RPMI8226 (cell line): ENCODE measurements at places on chromosomes 4 and X.

GRCh38 chrX:39528161-39528916, 569.4 kb downstream of the BCOR start:
- no peak for DNase-seq

DNA sequence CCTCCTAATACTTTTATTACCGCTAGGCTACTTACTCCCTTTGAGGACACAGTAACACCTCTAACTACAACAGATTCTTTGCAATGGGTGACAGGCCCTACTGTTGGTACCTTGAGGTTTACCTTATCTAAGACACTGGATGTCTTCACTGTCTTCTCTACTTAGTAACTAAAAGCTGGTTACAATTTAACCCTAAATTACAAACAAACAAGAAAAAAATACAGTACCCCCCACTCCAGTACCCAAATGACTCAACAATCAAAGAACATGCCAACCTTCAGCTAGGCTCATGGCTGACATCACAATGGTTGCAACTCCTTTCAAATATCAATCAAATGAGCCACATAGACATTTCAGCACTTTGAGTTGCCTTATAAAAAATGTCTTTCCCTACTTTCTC, 198.0 kb downstream of the GUCY2F start:
- DNase-seq: no peak

DNA sequence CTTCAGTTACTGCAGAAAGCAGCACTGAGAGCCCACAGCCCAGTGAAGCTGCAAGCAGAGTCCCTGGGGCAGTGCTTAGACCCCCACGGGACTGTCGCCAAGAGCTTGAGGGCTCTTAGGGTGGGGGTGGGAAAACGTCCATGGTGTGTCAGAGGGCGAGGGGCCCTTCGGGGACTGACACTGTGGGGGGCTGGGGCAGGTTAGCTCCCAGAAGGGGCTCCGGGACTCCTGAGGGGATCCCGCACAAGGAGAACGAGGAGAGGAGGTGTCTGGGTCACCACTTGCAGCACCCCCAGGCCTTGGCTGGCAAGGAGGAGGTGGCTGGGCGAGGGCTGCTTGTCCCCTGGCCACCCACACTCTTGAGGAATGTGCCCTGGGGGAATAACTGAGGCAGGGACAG, 20.8 kb downstream of the NAT8L start:
- DNase-seq: no peak

DNA sequence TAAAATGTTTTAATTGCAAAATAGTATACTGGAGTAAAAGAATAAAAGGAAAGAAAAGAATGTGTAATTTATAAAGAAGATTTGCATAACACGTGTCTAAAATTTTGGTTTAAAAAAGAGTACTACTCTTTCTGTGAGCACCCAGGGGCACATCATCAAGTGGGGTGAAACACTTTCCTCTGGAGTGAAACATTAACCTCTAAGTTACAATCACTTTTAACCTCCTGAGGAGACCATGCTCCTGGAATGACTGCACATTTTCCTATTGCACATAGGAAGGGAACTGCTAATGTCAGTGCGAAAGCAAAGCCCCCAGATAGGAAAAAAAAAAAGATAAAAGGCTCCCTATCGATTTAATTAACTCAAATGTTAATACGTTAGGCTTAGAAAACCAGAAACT, 13.3 kb downstream of the VEGFC start:
- no peak for DNase-seq

DNA sequence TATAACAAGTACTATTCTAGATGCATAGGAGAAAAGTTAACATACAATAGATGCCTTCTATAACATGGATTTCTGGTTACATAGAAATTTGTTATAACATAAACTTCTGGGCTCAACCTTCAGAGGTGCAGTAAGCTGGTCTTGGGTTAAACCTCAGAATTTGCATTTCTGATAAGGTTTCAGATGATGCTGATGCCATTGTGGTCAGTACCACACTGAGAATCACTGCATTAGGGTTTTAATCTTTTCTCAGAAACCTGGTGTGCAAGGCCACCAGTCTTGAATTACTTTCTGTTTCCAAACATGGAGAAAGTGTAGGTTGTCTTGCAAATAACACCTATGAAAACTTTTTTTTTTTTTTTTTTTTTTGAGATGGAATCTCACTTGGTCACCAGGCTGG, 146.2 kb downstream of the SPOCK3 start:
- no peak for DNase-seq

- no peak for DNase-seq
These were observed 16.1 kb upstream of the CRMP1 start for GRCh38 chr4:5908876-5909427.

GRCh38 chrX:19602866-19603622, 87.7 kb upstream of the MAP3K15 start:
- DNase-seq: no peak

GRCh38 chr4:95431678-95432077, 117.1 kb downstream of the UNC5C start:
- no peak for DNase-seq

DNA sequence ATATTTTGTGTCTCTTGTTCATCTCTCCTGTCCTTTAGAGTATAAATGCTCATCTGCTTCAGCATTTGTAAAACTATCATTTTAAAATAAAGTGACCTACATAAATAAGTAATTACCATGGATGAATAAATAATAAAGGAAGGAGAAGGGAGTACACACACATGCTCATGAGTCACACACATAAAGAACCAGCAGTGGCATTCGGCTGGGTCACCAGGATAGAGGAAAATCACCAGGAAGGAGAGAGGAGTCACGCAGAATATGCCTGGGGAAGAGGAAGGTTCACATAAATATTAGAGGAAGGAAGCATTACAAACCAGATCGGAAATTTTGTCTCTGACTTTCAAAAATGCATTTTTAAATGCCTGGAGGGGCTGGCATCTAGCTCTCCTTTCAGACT, 38.5 kb upstream of the MED14 start:
- no peak for DNase-seq

GRCh38 chr4:26308568-26308967, 12.2 kb upstream of the RBPJ start:
- no peak for DNase-seq

DNA sequence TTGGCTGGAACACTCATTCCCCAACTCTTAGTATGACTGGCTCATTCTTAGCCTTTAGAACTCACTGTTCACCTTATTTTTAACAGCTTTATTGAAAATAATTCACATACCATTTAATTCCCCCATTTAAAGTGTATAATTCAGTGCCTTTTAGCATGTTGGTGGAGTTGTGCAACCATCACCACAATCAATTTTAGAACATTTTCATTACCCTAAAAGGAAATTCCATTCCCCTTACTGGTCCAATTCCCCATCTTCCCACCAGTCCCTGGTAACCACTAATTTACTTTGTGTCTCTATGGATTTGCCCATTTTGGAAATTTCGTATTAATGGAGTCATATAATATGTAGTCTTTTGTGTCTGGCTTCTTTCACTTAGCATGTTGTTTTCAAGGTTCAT, 19.7 kb downstream of the NHSL2 start:
- no peak for DNase-seq

- DNase-seq: no peak
These were observed 80.5 kb downstream of the STAG2 start for GRCh38 chrX:124042042-124042441.

GRCh38 chr4:67499799-67500198, 45.5 kb downstream of the CENPC start:
- DNase-seq: no peak

DNA sequence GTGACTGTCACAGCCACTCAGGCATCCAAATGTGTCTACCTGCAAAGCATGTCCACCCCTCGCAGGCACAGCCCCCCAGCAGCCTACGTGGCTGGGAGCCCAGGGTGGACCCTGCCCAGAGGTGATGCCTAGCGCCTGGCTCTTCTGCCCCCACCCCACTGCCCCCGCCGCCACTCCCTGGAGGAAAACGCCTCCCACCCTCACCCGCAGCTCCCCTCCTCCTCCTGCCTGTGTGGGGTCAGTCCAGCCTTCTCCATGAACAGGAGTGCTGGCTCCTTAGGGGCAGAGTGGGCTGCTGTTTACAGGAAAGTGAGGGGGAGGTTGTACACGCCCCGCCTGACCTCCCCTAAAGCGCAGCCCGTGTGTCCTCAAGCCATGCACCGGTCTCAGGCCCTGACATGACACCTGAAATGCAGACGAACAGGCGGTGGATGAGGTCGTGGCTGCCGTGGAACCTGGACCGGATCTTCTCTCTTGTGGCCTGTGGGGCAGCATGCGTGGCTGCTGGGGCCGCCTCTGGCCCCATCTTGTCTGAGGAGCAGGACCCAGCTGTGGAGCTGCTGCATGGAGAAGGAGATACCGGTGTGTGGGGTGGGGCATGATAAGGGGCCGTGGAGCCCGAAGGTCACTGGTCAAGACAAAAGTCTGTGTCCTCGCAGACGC, 11.9 kb upstream of the MXD4 start:
- DNase-seq: no peak

DNA sequence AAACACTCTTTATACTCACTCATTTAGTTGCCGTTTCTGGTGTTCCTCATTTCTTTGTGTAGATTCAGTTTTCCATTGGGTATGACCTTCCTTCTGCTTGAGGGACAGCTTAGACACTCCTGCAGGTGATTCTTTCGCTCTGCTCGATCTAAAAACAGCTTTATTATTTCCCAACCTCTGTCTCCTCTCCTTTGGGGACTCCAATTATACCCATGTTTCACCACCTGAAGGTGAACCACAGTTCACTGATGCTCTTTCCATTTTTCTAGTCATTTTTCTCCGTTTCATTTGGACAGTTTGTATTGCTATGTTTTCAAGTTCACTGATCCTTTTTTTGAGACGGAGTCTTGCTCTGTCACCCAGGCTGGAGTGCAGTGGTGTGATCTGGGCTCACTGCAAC, 4.6 kb upstream of the FGFRL1 start:
- no peak for DNase-seq

DNA sequence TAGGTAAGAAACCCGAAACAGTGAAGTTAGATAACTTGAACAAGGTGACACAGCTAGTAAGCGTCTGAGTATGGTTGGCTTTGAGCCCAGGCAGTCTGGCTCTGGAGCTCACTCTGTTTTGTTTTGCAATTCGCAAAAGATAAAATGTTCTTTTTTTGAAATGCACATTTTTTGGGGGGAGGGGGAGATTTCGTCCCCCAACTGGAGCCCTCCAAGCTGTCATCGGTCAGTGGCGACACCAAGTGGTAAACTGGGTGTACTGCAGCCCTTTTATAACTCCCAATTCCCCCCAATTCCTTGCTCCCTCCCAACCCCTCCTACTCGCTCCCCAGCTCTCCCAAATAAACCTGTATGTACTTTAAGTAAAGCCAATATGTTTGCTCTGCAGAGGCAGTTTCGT, 2.8 kb upstream of the CLCN5 start:
- DNase-seq: peak; percentile 8

- no peak for DNase-seq
These were observed 35.1 kb downstream of the PRIMPOL start for GRCh38 chr4:184684491-184685189.

GRCh38 chr4:39335566-39335965, 30.6 kb downstream of the RFC1 start:
- DNase-seq: no peak

GRCh38 chr4:136562834-136563233, 969.5 kb downstream of the PCDH18 start:
- no peak for DNase-seq
